ENCODE measurements at places on chromosomes 13 and 19.

GRCh38 chr13:79468819-79469218, 12.1 kb upstream of the NDFIP2 start:
- no peak for DNase-seq

DNA sequence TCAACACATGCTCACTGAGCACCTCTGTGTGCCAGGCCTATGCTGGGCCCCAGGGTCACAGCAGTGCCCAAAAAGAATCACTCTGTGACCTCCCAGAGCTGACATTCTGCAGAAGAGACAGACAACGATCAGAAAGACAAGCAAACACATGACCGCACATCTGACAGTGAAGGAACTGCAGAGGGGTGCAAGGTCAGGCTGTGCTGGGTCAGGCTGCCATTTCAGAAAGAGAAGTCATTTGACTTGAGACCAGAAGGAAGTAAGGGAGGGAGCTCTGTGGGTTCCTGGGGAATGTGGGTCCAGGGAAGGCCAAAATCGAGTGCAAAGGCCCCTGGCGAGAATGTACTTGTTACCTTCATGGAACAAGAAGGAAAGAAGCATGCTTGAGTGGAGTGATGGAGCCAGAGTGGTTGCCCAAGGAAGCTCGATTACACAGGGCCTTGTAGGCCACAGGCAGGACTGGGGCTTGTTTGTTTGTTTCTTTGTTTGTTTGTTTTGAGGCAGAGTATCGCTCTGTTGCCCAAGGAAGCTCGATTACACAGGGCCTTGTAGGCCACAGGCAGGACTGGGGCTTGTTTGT, 11.4 kb upstream of the CD22 start:
- no peak for DNase-seq

- DNase-seq, result no peak
Measured at GRCh38 chr13:57629391-57629804, 2.1 kb upstream of the PCDH17 start.

GRCh38 chr19:45655073-45655472, 12.9 kb upstream of the GIPR start:
- DNase-seq, result no peak

DNA sequence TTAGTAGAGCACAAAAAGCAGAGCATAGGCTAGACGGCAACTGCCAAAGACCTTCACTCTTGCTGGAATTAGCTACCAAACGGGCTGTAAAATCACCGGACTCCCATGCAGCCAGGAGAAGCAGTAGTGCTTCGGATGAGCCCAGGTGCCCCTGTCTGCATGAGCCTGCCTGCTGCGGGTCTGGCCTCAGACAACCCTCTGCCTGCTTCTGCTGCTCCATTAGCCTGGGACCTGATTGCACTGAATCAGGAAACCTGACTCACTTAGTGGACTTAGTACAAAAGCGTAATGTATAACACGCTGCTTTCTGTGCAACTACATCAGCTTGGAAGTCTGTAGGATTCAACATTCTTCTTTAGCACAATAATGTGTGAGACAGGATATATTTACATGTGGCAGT, 170.0 kb downstream of the LMO7 start:
- no peak for DNase-seq

DNA sequence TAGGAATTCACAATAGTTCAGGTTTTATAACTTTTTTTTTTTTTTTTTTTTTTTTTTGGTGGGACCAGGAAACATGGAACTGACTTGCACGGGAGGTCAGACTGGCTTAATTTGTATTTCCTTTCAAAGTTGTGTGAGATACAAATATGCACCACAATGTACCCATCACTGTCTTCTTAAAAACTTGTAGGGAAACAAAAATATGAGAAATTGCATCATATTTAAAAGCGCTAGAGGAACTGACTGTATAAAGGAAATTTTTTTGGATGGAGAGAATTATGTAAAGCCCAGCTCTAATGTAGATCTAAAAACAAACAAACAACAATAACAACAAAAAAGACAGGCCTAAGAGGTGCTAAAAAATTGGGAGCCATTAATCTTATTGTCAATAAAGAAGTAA, 246.5 kb downstream of the DCT start:
- DNase-seq, result no peak

GRCh38 chr19:12052091-12052496, 667 bp downstream of the ZNF878 start:
- no peak for DNase-seq

DNA sequence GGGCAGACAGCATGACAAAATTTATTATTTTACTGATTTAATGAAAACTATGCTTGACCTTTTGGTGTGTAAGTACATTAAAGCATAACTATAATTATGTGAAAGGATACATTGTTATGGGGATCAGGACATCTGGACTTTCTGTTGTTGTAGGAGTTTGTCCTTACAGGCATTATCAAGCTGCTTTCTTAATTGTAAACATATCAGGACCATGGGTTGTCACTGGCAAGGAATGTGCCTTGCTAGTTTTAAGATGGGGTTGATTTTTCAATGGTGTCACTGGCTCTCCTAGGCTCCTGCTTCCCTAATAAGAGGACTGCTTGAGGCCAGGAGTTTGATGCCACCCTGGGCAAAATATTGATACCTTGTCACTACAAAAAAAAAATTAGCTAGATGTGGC, 32.6 kb downstream of the KBTBD6 start:
- DNase-seq, result no peak

GRCh38 chr19:27740396-27740795, 1472.6 kb downstream of the UQCRFS1 start:
- no peak for DNase-seq

DNA sequence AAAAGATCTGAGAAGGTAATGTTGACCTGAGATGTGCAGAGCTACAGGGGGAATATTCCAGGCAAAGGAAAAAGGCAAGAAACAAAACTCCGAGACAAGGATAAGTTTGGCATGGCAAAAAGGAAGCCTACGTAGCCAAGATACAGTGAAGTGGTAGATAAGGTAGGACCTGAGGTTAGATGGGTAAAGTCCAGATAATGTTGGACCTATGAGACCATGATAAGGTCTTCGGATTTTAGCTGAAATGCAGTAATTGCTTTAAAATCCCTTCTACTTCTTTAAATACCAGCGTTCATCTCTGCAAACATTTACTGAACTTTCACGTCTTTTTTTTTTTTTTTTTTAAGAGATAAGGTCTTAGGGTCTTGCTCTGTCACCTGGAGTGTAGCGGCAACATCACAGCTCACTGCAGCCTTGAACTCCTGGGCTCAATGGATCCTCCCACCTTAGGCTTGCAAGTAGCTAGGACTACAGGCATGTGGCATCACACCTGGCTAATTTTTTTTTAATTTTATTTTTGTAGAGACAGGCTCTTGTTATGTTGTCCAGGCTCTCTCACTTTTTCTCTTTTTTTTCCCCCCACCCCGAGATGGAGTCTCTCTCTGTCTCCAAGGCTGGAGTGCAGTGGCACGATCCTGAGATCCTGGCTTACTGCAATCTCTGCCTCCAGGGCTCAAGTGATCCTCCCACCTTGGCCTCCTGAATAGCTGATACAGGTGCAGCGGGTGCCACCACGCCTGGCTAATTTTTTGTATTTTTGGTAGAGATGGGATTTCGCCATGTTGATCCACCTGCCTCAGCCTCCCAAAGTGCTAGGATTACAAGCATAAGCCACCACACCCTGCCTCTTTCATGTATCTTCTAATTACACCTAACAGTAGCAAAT, 4.2 kb upstream of the WBP4 start:
- DNase-seq, result no peak

DNA sequence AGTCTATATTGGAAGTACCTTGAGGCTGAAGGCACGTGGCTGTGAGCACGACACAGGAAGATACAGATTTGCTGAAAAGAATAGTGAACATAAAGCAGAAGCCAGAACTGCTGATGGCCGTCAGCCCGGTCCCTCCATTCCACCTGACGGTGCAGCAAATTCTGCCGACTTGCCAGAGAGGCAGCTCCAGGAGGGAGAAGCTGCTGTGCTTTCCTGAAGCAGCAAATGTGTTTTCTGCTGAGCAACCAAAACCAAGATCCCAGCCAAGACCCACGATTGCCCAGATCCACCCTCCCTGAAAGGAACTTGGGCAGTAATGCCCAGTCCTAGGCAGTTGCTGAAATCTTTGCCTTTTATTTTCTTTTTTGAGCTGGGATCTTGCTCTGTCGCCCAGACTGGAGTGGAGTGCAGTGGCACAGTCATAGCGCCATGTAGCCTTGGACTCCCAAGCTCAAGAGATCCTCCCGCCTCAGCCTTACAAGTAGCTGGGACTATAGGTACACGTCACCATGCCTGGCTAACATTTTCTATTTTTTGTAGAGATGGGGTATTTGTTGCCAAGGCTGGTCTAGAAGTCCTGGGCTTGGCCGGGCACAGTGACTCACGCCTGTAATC, 7.0 kb upstream of the RCN3 start:
- DNase-seq, result no peak

- DNase-seq, result no peak
Measured at GRCh38 chr13:83499286-83499685, 383.0 kb downstream of the SLITRK1 start.

GRCh38 chr19:3029065-3029923, at the start of gene TLE2:
Gene TLE2 (minus strand): TSS chr19:3029280. CDS start chr19:3028904, 376 bp downstream.
- no peak for DNase-seq

DNA sequence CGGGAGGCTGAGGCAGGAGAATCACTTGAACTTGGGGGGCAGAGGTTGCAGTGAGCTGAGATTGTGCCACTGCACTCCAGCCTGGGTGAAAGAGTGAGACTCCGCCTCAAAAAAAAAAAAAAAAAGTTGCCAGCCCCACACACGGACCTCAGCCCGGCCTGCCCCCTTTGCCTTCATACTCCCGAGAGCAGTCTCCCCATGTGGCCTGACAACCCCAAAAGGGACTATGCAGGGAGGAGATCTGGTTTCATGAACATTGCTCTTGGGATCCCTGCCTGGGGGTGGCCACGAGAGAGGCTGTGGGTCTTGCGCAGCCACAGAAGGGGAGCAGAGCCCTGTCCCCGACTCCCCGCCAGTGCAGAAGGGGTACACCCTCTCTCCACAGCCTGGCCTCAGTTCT, 30.9 kb upstream of the ADGRE5 start:
- DNase-seq, result no peak

DNA sequence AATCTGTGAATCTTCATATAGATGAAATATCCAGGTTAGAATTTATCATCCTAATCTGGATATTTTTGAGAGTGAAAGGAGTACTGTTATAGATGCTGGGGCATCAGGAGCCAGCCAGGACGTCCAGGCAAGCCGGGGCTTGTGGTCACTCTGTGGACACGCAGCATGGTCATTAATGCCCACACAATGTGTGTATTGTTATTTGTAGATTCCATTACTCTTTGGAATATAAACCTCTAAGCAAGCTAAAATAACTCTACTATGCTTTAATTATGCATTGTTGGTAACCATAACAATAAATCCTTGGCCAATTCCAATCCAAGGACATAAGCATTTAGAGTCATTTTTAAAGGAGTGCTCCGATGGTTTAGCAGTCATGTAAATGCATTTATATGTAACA, 137.9 kb downstream of the TM9SF2 start:
- no peak for DNase-seq

- no peak for DNase-seq
Measured at GRCh38 chr13:84672616-84673015, 790.3 kb upstream of the SLITRK1 start.

DNA sequence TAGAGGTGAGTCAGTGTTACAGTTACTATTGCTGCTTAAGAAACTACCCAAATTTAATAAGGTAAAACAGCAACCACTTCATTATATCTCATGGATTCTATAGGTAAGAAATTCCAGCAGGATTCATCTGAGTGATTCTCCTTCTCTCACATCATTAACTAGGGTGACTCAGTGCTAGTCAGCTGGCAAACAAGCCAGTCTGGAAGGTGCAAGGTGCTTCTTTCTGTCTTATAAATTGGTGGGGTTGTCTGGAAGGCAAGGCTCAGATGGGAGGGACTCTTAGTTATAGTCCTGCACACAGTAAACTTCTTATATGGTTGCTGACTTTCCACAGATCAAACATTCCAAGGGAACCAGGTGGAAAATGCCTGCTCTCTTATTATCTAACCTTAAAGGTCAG, 484.5 kb downstream of the GPC5 start:
- DNase-seq, result no peak

GRCh38 chr13:43387880-43388279, 364.5 kb downstream of the DNAJC15 start:
- no peak for DNase-seq

DNA sequence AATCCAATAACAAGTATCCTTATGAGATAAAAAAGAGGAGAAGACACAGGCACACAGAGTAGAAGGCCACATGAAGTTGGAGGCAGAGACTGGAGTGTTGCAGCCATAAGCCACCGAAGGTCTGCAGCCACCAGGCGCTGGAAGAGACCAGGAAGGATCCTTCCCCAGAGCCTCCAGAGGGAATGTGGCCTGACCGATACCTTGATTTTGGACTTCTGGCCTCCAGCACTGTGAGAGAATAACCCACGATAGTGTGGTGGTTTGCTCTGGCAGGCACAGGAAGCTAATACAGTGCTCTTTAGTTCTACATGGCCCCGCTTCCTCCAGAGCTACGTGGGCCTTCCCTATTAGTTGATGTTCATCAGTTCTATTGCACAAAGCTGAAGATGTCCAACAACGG, 15.3 kb upstream of the SULT2A1 start:
- no peak for DNase-seq

- DNase-seq, result no peak
Measured at GRCh38 chr19:21423057-21424041, 26.4 kb downstream of the ZNF493 start.

DNA sequence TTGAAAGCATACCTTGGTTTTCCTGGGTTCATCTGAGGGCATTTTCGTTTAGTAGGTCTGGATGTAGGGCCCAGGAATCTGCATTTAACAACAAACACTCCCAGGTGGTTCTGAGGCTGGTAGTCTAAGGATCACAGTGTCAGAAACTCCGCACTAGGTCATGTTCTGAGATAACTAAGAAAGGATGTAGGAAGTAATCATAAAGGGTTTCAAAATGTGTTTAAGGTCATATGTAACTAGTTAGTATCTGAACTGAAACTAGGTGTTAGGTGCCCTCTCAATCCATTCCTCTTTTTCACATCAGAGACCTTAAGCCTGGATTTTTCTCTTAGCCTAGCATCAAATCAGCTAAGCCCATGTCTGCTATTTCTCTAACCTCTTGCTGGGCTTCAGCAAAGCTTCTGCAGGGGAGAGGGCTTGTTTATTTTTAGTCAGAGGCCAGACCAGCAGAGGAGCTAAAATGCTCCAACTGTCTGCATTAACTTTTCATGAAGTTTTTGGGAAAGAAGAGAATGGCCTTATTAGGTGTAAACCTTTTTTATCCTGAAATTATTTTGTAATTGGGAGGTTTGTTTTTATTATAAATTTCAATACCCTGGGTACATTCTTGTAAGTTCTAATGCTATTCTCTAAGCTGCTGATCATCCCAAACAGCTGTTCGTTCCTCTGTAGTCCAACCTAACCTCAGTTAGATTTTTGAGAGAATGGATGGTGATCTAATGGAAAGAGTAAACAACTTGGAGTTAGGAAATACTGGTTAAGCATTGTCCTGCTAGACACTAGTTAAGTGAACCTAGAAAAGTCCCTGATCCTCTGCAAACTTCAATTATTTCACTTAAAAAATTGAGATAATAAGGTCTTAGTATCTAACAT, 262.8 kb upstream of the RFC3 start:
- no peak for DNase-seq

GRCh38 chr13:85406269-85406975, 392.8 kb downstream of the SLITRK6 start:
- no peak for DNase-seq

Measured in effector memory CD8-positive, alpha-beta T cell (primary cell).